Left cardiac atrium (tissue), 4 donors: ENCODE measurements at places on chromosomes 1 and 21. TPM values are rescaled to one million over a fixed set of nuclear protein-coding genes. Genes with fewer than 3 reads are reported as not detected.

The CHI3L2 gene
- total RNA-seq: 11.7 TPM

DNA sequence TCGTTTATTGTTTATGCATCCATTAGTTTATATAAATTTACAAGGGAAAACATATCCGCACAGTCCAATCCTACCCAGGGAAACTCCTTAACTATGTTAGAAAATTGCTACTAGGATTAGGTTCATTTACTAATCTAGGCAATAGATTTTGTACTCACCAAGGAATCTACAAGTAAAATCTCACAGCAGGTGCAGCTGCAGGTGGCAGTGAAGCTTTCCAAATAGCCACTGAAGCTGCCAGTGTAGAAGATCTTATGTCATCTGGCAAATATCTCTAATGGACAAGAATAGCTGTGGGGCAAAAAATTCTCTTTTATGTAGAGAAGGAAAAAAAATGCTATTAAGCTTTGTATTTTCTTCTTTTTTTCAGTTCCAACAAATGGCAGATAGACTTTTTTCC, 963.4 kb upstream of the ADGRL4 start:
- DNase-seq: no peak

DNA sequence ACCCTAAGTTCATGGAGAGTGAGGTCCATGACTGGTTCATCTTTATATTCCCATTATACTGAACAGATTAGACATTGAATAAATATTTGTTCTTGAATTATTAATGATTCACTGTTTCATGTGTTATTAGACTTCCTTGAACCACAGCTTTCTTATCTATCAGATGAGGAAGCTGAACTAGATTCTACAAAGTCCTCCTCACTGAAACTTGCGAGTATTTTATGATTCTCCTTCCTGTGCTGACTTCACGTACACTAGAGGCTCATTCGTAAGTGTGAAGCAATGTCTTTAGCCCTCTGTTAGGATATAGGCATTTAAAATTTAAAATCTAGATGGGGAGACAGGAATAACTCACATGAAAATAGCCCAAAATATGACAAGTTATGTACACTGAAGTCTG, 95.6 kb upstream of the IRF2BP2 start:
- DNase-seq: no peak

The VSIG8 gene
- not detected for total RNA-seq

DNA sequence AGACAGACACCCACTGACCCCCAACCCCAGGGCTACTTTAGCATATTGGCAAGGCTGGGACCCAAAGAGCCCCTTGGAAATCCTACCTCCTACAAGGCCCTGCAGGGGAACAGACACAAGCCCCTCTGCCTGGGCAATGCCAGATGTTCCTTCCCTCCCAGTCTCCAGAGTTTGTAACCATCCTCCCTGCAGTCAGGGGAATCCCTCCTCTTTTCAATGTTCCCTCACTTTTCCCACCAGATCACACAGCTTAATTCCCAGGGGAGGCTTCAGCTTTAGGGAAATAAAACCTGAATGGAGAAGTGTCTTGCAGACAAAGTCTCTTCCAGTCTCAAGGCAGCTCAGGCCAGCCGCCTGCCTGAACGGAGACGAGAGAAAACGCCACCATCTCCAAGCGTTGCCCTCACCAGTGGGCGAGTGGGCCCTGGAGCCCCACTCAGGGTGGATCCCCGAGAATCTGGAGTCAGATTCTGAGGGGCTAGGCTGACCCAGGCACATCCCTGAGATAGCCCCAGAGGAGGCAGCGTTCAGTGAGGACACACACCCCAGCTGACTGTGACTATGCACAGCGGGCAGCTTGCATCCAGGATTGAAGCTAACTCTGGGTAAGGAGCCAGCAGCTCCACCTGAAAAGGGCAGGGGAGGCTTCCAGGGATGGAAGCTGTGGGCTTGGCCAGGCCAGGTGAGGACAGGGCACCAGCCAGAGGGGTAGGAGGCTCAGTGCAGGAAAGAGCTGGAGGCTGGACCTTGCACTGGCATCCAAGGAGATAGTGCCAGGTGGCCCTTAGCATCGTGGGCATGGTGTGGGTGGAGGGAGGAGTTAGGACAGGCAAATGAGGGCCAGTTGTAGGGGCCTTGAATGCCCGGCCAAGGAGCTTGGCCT, 44.0 kb upstream of the ZC3H12A start:
- no peak for DNase-seq

The TCHH gene
- total RNA-seq: 0.03 TPM

The RGSL1 gene
- not detected for total RNA-seq

- no peak for DNase-seq
Measured at GRCh38 chr1:59029411-59030167, 245.7 kb upstream of the JUN start.

- no peak for DNase-seq
Measured at GRCh38 chr1:3013371-3014049, 7.8 kb upstream of the ACTRT2 start.

DNA sequence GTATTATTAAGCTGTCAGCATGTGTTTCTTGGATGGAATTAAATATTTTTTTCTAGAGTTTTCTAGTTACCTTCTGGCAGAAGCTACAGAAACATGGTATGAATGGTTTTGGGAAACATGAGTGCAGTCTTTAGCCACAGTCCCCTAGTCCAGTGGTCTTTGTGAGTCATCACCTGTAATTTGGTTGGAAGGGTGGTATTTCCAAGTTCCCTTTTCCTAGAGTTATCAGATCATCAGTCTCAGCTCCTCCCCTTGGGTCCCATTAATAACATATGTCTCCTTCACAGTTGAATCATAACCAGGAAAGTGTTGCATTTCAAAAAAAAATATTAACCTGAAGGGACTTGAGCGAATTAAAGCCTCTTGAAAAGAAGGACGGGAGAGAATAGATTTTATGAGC, 27.0 kb downstream of the ELAVL4 start:
- no peak for DNase-seq

The BRWD1 gene
- 32.0 TPM for total RNA-seq

DNA sequence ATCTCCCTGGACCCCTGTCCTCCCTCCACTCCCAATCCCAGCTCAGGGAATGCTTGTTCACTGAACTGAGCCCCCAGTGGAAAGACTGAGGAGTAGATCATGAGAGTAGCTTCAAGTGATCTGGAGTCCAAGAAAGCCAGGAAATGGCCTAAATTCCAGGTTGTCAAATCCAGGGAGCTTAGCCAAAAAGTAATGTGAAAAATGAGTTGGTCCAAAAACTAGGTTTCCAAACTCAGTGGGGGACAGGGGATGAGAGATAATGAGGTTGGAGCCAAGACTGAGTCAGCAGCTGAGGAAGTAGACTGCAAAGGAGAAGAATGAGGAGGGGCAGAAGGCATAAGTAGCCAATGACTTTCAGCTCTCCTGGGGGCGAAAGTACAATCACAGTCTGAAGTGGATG, 284.1 kb upstream of the BEND5 start:
- DNase-seq: no peak

- no peak for DNase-seq
Measured at GRCh38 chr1:222736972-222737371, at the start of gene FAM177B. TSS of gene FAM177B (plus strand) at chr1:222737202. CDS start at chr1:222746546, 9,344 bp downstream.

The RASSF5 gene
- total RNA-seq: 7.8 TPM

GRCh38 chr1:156559797-156560385, 12.5 kb downstream of the IQGAP3 start:
- DNase-seq: no peak

The WNT4 gene
- 0.18 TPM for total RNA-seq

GRCh38 chr1:111934106-111934852, 55.2 kb downstream of the KCND3 start:
- DNase-seq: no peak

DNA sequence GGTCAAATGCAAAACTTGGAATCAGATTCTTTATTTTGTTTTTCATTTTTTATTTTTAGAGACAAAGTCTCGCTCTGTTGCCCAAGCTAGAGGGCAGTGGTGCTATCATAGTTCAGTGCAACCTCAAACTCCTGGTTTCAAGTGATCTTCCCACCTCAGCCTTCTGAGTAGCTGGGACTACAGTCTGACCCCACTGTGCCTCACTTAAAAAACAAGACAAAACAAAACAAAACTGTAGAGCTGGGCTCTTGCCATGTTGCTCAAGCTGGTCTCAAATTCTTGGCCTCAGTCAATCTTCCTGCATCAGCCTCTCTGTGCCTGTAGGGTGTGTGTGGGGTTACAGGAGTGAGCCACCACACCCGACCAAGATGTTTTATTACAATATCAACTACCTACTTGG, 396.0 kb upstream of the USP24 start:
- DNase-seq: no peak

DNA sequence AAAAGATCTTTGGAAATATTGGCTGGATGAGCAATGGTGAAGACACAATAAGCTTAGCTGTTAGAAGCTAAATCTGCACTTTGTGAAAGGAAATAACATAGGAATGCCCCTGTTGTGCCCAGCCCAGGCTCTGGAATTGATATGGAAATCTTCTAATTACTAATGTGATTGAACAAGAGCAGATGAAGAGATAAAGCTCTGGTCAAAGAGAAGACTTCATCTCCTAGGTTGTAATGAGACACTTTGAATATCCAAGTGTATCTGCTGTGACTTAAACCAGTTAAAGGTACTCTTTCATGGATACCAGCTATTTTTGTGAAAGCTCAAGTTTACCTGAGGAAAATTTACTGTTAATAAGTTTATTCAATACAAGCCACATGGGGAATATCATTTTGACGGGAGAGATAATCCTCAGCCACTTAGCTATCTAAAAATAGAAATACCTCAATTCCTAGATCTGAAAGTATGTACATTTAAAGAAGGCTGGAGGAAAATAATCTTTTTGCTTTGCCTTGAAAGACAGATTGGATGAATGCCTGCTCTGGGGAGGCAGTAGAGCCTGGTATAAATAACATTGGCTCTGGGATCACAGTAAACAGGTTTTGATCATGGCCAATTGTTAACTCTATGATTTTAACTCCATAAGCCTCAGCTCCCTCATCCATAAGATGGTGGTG, 494.0 kb upstream of the B3GALT2 start:
- DNase-seq: no peak

DNA sequence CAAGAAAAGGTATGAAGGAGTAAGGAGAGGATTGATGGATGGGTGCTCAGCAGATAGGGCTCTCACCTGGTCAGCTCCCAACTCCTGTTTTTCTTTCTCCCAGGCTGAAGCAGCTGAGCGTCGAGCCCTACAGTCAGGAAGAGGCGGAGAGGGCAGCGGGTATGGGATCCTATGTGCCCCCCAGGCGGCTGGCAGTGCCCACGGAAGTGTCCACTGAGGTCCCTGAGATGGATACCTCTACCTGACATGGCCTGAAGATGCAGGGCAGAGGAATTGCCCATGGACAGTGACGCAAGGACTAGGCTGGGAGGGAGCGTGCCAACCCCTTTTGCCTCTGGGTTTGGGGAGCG, 739 bp downstream of the ZNF593 start:
- no peak for DNase-seq

GRCh38 chr1:231584117-231584516, 42.5 kb upstream of the DISC1 start:
- DNase-seq: no peak

The LIN28A gene
- total RNA-seq: 0.15 TPM
